CD4-positive, alpha-beta T cell treated with Interleukin-17A for 4 hours (primary cell): ENCODE measurements at places on chromosomes 1 and 21.

DNA sequence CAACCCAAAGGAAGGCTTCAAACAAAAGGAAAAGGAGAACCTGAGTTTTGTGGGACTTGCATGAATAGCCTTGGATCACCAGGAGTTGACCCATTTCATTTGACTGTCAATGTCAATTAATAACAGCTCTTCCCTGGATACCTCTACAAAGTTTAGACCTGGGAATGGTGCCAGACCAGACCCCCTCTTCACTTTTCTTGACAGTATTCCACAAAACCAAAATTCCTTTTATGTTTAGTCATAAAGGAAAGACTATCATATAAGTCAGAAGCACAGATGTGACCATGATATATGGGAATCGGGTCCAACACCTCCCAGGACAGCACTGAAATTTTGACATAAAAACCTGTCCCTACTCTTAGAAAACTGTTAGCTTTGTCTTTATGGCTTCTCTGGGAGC lies 191.8 kb downstream of the LYPLAL1 start:
- DNase-seq, result no peak

GRCh38 chr1:19311503-19311930 lies 427 bp downstream of the AKR7A2 start:
- DNase-seq, result peak; percentile 40

- DNase-seq, result no peak
These were observed 14.2 kb downstream of the CD101 start for GRCh38 chr1:117015724-117016123.

DNA sequence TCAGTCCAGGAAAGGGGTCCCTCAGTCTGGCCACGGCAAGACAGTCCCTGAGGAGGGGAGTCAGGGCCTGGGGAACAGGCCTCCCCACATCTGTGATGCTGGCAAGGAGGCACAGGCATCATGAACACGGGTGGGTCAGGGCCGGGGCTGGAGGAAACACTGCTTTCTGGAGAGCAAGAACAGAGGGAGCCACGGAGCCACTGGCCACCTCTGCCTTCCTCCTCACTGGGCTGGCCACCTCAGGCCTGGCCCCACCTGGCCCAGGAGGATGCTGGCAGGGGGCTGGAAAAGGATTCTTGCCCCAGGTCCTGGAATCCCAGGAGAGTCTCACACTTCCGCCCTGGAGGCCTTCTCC lies 15.7 kb downstream of the BLACAT1 start:
- no peak for DNase-seq

GRCh38 chr1:54153535-54154439 lies 987 bp upstream of the CDCP2 start:
- no peak for DNase-seq

- DNase-seq, result no peak
These were observed 956 bp downstream of the URB2 start for GRCh38 chr1:229627003-229627402.

GRCh38 chr1:197771904-197772556 lies 3.2 kb downstream of the DENND1B start:
- no peak for DNase-seq

- no peak for DNase-seq
These were observed 318.5 kb upstream of the C1orf174 start for GRCh38 chr1:4218619-4219018.

DNA sequence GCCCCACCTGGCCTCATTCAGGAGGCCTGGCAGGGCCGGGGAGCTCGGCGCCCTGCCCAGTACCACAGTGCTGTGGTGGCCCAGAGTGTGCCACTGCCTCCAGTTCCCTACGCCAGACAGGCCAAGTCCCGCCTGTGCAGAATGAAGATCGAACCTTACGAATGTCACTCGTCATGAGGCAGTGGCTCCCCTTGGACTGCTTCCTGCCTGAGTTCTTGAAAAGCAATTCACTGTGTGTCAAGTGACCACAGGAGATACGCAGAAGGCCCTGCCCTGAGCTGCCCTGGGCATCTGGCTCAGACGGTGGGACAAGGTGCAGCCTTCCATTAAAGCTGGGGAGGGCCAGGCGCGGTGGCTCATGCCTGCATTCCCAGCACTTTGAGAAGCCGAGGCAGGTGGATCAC lies 49.6 kb upstream of the LRP8 start:
- no peak for DNase-seq

- DNase-seq, result peak; percentile 13
These were observed 213.0 kb downstream of the LMX1A start for GRCh38 chr1:165143437-165144065.

GRCh38 chr1:89451011-89451410 lies 73.6 kb upstream of the LRRC8B start:
- DNase-seq, result no peak

DNA sequence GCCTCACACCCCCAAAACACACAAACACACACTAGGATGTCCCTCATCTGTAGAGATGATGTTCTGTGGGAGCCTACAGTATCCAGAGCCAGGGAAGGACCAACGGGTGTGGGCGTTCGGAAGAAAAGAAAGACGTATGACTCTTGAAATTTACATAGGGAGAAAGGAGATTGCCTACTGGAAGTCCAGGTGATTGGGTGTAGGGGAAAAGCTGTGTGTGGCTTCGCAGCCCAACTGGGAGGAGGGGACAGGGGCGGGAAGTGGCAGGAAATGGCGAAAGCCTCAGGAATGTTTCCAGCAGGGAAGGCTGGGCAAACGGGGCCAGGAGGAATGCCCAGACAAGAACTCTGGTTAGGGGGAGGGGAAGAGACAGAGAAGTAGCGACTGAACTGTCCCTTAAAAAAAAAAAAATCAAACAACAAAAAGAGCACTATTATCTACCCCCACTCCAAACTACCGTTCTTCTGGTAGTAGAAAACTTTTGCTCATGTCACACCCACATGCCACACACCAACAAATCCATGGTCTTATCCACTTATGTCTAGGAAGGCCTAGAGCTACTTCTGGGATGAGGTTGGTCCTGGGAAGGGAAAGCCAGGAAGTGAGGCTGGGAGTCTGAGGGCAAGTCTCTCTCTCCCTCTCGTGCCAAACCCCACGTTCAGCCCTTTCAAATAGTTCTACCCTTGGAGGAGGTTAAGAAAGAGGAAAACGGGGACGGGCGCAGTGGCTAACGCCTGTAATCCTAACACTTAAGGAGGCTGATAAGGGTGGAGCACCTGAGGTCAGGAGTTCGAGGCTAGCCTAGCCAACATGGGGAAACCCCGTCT lies 1.8 kb upstream of the CKS1B start:
- no peak for DNase-seq

GRCh38 chr1:220045356-220046051 lies 801 bp downstream of the EPRS1 start:
- DNase-seq, result no peak

GRCh38 chr1:155081472-155082300 lies 3.0 kb downstream of the EFNA3 start:
- DNase-seq, result peak; percentile 57

GRCh38 chr1:15680561-15681348 lies 3.4 kb upstream of the PLEKHM2 start:
- no peak for DNase-seq

- no peak for DNase-seq
These were observed 24.4 kb downstream of the SZRD1 start for GRCh38 chr1:16391411-16391810.

DNA sequence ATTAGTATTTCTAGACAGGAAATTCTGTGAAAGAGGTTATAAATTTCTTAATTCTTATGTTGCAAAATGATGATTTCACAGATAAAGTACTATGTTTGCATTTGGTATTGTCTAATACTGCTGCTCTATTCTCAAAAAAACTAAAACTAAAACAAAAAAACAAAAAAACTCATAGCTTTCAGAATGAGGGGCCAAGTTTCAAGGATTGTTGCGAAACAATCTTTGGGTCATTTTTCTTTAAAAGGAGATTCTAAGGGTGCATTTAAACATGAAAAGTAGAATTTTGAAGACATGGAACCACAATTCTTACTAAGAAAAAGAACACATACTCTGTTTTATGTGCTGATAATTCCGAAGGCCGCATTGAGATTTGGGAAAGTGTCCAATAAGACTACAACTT lies 645.1 kb downstream of the ADGRL2 start:
- DNase-seq, result no peak

- no peak for DNase-seq
These were observed 132.2 kb downstream of the PSMG1 start for GRCh38 chr21:39050841-39051587.

DNA sequence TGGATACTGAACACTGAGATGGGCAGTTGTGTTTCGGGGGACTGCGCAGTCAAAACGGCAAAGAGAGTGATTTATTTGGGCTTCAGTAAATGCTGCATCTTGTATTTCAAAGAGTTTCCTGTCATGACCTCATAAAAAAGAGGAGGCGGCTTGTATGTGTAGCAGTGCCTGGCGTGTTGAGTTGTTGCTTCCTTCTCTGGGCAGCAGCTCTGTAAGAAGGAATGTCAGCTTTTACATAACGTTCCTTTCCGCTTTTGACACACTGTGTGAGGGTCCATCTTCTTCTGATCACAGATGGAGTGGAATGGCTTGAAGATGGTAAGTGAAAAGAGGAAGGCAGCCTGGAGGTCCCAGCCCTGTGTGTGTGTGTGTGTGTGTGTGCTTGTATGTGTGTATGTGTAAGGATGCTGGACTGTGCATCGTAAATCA lies 941 bp downstream of the ELAVL4 start:
- no peak for DNase-seq

DNA sequence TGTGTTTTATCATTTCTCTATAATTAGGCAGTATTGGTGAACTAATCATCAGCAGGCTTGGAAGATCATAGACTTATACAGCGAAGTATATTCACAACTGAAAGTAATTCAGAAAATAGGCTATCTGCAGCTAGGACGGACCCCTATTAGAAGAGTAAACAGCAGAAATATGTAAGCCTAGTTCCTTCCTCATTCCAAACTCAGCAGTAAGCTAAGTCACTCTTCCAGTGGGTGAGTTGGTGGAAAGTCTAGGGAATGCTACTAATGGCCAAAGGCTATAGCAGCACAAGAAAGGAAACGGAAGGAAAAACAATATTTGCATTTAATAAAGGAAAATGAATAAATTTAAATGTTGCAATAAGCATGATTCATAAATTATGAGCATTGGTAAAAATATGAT lies 918.1 kb upstream of the TMPRSS15 start:
- no peak for DNase-seq

DNA sequence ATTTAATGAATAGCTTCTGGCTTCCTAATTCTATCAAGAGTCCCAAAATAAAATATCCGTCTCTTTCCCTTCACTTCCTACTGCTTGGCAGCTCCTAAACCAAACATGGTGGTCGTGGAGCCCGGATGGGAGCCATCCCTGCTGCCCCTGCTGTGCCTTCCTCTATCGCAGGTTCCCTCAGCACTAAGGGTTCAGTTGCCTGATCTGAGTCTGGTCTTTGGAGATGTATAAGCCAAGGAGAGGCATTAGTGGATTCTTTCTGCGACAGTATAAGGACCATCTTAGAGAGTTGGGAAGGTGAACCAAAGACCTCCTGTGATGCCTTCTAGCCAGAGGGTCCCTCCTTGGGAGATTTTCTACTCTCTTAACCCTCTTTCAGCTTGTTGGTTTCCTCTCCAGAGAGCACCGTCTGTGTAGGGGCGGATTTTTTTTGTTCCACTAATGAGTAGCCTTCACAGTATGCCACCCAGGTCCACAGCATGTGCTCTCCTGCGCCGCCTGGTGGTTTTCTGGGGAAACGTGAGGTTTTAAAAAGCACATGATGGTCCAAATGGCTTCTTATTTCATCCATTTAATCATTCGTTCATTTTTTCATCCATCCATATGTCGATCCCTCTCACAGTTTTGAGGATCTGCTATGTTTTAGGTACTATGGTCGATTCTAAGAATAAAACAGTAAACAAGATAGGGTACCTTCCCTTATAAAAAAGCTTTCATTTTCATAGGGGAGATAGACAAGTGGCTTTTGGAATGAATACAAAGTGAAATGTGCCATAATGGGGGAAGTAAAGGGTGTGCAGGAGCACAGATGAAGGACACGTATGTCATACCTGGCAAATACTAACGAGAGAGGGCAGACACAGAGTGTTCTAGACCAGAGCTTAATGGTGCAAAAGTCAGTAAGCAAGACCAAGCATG lies 71.0 kb downstream of the NFASC start:
- DNase-seq, result peak; percentile 31

GRCh38 chr1:22471078-22471477 lies 19.4 kb downstream of the ZBTB40 start:
- DNase-seq, result no peak

DNA sequence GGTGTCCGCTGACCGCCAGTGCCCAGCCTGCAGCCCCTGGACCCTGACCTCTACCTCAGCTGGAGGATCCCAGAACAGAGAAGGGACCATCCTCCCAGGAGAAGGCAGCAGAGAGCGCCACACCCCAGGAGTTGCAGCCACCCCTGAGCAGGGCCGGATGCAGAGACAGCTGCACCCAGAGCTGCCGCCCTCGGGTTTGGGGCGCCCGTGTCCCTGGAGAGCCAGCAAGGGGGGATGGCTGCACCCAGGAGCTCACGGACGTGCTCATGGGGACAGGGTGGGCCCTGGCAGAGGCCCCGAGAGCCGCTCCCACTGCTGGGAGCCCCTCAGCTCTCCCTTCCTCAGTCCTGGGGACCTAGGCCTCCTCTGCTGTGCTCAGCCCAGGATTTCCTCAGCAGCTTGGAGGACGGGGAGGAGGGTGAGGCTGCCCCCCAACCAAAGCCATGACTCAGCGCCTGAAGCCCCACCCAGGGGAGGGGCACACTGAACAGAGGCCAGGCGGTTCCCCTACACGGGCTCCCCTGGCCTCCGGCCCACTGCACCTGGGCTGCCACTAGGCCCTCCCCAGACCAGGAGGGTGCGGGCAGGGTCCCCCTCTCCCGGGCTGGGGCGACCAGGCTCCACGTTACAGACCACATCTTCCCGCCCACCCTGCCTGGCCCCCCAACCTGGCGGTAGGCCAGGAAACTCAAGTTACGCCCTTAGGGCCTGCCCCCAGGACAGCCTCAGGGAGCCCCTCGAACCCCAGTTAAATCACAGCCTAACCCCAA lies 2.2 kb downstream of the ACAP3 start:
- peak; percentile 89 for DNase-seq

GRCh38 chr1:214438530-214438929 lies 112.9 kb downstream of the PTPN14 start:
- no peak for DNase-seq

- DNase-seq, result no peak
These were observed 948 bp downstream of the PRUNE1 start for GRCh38 chr1:151009206-151009587.

GRCh38 chr1:245366886-245367285 lies 212.1 kb downstream of the KIF26B start:
- DNase-seq, result no peak
